Stomach (tissue), 19 donors: ENCODE measurements at places on chromosomes 1 and 21. TPM values are rescaled to one million over a fixed set of nuclear protein-coding genes. Genes with fewer than 3 reads are reported as not detected.

ITPKB gene
- polyA plus RNA-seq = 4.4 TPM

- H3K27me3 ChIP-seq = no peaks in the 10 kb centered on the region
- DNase-seq = no peak
- H3K4me3 ChIP-seq = no peak overlapping the region
- H3K36me3 ChIP-seq = no peaks in the 10 kb centered on the region
Measured at GRCh38 chr21:22762463-22762862, 1764.3 kb downstream of the NCAM2 start.

- no peaks in the 10 kb centered on the region for H3K36me3 ChIP-seq
- no peak overlapping the region for H3K4me3 ChIP-seq
- H3K27ac ChIP-seq = no peak overlapping the region
- no peak for DNase-seq
Measured at GRCh38 chr1:11886986-11887665, 28.4 kb upstream of the NPPB start.

CFHR4 gene
- not detected for polyA plus RNA-seq
